MM.1S (cell line): ENCODE measurements at places on chromosomes 13 and 19.
A peak's percentile ranks its signal among the peaks of the same experiment; 100 is the strongest.

DNA sequence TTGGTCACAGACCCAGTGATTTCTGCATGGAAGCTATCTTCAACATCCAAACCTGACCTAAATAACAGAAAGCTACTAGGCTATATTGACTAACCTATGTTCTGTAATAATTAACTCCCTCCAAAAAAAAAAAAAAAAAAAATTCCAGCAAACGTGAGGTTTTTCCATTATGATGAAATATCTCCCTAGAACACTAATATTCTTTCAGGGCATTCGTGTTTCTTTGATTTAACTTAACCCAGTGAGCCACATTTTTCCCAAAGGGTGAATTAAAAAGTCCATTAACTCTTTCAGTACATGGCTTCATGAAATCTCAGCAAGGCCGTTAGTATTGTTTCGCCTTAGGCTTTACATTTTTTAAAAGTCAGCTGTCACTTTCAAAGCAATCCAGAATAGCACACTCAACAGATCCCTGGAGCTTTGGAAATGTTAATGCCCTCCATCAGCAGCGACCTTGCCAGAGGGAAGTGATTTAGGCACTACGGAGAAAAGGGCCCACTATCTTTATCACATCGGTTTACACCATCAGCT lies 175.8 kb downstream of the DCT start:
- no peak for DNase-seq

GRCh38 chr19:12766051-12766521 lies 9.3 kb downstream of the HOOK2 start:
- peak; percentile 65 for DNase-seq

- DNase-seq: no peak
Measured at GRCh38 chr19:43499042-43499441, 5.5 kb downstream of the PHLDB3 start.

- DNase-seq: no peak
Measured at GRCh38 chr13:39330504-39330903, 272.5 kb downstream of the LHFPL6 start.

- DNase-seq: no peak
Measured at GRCh38 chr19:5960005-5961001, 17.6 kb downstream of the RANBP3 start.

DNA sequence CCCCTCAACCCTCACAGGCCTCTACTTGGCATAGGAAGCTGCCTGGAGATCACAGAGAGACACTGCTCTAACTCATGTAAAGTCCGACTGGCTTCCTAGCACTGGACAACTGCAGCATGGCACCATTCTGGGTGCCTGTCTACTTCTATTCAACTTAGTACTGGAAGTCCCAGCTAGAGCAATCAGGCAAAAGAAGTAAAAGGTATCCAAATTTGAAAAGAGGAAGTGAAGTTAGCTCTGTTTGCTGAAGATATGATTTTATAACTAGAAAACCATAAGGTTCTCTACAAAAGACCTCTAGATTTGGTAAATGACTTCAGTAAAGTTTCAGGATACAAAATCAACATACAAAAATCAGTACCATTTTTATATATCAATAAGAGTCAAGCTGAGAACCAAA lies 1017.6 kb downstream of the PCDH9 start:
- no peak for DNase-seq

- DNase-seq: no peak
Measured at GRCh38 chr13:29929062-29929847, 78.8 kb upstream of the UBL3 start.

GRCh38 chr13:87344176-87344575 lies 327.0 kb upstream of the SLITRK5 start:
- no peak for DNase-seq

DNA sequence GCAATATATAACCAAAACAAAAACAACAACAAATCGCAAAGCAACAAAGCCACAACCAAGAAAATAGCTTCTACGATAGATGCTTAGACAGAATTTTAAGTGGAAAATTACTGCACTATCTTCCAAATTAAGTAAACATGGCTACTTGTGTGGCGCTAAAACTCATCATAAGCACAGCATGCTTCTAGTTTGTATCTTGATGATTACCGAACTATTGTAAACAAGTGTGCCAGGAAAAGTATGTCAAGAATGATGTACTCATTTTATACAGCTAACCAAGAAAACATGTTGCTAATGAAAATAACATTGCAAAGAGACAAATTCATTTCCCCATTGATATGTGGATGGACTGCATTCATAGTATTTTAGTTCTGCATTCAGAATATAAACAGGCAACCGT lies 271.9 kb upstream of the GPC6 start:
- DNase-seq: no peak

DNA sequence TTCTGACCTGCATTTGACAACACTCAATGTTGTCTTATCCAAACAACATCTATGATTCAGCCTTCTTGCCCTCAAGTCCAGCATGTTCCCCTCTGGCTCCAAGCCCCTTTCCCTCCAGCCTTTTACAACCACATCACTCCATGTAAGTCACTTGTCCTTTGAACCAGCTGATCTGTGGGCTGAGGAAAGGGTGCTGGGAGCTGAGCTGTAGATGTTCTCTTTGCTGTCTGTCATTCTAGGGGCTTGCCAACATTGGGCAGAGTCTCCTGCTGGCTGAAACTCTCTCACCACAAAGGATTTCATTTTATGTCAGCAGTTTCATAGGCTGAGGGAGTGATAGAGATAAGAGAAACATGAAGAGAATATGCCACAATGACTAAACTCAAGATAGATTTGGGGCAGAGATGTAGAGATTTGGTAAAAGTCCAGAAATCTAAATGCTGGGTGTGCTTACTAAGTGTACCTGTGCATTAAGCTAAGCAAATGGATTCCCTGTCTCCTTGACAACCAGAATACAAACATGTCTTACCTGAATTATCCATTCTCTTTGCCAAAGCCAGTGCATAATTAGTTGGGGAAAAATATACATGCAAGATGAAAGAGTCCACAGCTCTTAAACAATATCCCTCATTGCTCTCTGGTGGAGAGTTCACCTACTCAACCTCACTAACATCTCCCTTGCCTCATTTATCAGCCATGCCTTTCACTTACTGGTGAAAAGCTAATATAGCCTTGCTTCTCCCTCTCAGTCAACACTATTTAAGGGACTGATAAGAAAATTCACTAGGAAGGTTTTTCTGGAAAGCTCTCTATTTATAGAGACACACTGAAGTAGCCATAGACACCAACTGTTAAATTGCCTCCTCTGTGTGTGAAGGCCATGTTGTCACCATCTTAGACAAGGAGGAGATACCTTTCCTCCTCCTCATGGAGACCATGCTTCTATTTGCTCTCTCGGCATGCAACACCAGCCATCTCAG lies 175.5 kb upstream of the SERP2 start:
- DNase-seq: peak; percentile 64
